Progenitor cell of endocrine pancreas (in vitro differentiated cells): ENCODE measurements at places on chromosomes 2 and 18. TPM values are rescaled to one million over a fixed set of nuclear protein-coding genes. Genes with fewer than 3 reads are reported as not detected.

DNA sequence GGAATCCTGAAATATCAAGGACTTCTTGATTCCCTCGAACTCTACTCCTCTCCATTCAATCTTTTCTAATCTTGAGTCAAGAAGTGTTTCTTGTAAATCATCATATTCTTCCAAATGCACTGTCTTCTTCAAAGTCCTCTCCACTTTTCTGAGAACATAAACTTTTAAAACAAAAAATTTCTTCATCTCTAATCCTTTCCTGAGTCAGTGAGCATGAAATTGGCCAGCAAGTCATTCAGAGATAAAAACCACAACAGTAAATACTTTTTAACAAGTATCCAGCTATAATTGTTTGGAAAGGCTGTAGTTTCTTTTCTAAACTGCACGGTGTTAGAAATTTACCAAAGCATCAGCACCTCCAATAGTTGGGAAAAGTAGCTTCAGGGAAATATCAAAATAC, 312.6 kb upstream of the GALNT5 start:
- no peaks in the 10 kb centered on the region for H3K36me3 ChIP-seq
- no peak for DNase-seq
- no peaks in the 10 kb centered on the region for H3K27me3 ChIP-seq
- no peak overlapping the region for H3K4me3 ChIP-seq

DNA sequence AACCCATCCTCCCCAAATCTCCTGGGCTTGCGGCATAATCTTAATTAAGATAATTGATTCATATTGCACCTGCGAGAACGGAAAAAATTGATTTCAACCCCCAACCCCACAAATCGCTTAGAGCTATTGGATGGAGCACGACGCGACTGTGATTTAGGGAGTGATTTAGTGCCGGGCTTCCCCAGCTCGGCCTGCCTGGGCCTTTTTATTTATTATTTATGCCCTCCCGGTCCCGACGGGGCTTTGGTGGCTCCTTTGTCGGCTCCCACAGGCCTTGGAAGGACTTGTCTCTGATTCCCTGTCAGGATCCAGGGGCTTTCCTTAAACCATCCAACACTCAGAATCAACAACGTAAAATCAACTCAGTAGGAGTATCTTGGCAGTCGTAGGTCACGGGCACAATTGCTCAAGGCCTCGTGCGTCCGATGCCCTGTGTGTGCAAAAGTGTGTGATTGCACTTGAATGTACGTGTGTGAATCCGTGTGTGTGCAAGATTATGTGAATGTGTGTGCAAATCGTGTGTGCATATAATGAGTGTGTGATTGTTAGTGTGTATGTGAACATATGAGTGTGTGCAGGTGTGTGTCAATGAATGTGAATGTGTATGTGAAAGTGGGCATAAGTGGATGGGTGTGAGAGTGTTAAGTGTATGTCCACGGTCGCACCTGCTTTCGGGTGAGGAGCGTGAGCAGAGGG, 4.3 kb upstream of the NEUROD1 start:
- H3K36me3 ChIP-seq = no peaks in the 10 kb centered on the region
- H3K4me3 ChIP-seq = peak overlapping the region; percentile 31
- DNase-seq = no peak
- peaks cover 3% of the 10 kb centered on the region for H3K4me1 ChIP-seq
- H3K27me3 ChIP-seq = peaks cover 97% of the 10 kb centered on the region

GRCh38 chr2:13638181-13638580, 921.4 kb downstream of the TRIB2 start:
- no peak for DNase-seq
- H3K27ac ChIP-seq = no peak overlapping the region
- no peaks in the 10 kb centered on the region for H3K4me1 ChIP-seq
- no peak overlapping the region for H3K4me3 ChIP-seq
- no peaks in the 10 kb centered on the region for H3K36me3 ChIP-seq
- H3K27me3 ChIP-seq = no peaks in the 10 kb centered on the region

- no peaks in the 10 kb centered on the region for H3K4me1 ChIP-seq
- no peak for DNase-seq
- no peaks in the 10 kb centered on the region for H3K27me3 ChIP-seq
- H3K27ac ChIP-seq = no peak overlapping the region
- H3K36me3 ChIP-seq = no peaks in the 10 kb centered on the region
These were observed 132.3 kb upstream of the RND3 start for GRCh38 chr2:150619607-150620330.

GRCh38 chr2:202052235-202052634, 18.6 kb downstream of the FZD7 start:
- H3K27ac ChIP-seq = no peak overlapping the region
- no peak for DNase-seq
- no peak overlapping the region for H3K4me3 ChIP-seq

PARD6G gene
- 21.5 and 25.8 TPM in 2 replicates for total RNA-seq

GRCh38 chr18:79429785-79430281, 34.1 kb downstream of the NFATC1 start:
- DNase-seq = no peak
- no peaks in the 10 kb centered on the region for H3K36me3 ChIP-seq
- H3K4me1 ChIP-seq = peaks cover 7% of the 10 kb centered on the region
- peaks cover 2% of the 10 kb centered on the region for H3K27me3 ChIP-seq
- no peak overlapping the region for H3K27ac ChIP-seq

DNAJC5G gene
- total RNA-seq = not detected in 2 replicates

GPC1 gene
- total RNA-seq = 88.5 and 91.4 TPM in 2 replicates

- no peaks in the 10 kb centered on the region for H3K36me3 ChIP-seq
- H3K27ac ChIP-seq = no peak overlapping the region
- no peak for DNase-seq
These were observed 9.6 kb downstream of the CALCRL start for GRCh38 chr2:187438455-187438854.

DNA sequence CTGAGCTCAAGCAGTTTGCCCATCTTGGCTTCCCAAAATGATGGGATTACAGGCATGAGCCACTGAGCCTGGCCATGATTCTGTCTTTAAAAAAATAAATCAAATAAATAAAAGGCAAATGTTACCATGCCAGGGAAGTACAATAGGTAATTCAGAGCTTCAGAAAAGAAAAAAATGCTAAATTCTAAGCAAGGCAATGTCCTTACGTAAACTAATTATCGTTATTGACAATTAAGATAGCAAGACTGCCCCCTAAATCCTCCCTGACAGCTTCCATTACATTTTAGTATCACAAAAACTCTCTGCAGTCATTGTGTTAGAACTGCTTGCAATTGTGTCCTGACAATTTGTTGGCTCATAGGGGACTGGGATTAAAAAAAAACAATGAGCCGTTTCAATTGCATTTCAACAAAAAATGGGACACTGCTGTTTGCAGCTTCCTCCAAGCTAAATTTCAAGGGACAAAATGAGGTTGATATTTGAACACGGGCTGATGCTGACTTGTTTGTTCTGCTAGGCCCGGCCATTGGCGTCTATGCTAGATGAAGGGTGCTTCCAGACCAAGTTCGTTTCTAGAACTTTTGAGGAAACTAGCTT, 88.9 kb downstream of the MOGAT1 start:
- no peaks in the 10 kb centered on the region for H3K4me1 ChIP-seq
- H3K36me3 ChIP-seq = no peaks in the 10 kb centered on the region
- H3K27me3 ChIP-seq = no peaks in the 10 kb centered on the region
- DNase-seq = no peak
- no peak overlapping the region for H3K4me3 ChIP-seq
- no peak overlapping the region for H3K27ac ChIP-seq

ST3GAL5 gene
- total RNA-seq = 27.3 and 32.5 TPM in 2 replicates

DNA sequence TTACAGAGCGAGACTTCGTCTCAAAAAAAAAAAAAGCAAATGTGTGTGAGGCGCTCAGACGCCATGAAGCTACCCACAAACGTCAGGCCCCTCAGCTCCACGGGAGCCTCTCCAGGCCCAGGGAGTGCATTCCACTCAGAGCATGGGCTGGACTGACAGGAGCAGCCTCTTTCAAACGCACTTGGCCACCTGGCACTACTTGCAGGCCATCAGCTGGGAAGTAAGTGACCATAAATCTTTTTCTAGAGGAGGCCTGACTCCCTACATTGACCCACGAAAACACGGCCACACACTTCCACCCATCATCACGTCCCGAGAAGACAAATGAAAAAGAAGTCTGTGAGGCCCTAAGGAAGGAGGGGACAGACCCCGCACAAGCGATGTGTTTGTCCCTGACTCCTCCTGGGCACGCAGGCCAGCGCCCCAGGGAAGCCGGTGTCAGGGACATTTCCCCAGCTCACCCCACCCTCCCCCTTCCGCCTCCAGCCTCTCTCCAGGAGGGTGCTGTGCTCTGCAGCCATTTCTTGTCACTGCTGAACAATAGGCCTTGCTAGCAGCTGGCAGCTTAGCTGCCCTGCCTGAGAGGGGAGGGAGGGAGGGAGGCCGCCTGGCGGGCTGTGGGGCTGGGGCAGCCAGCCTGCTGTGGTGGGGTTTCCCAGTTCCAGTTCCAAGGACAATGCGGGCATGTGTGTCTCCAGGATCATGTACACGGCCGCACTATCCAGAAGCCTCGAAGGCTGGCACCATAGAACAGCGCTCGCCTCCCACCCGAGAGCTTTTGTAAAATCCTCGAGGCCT, 26.6 kb downstream of the SERTAD2 start:
- H3K4me3 ChIP-seq = no peak overlapping the region
- no peak for DNase-seq
- H3K27ac ChIP-seq = no peak overlapping the region
- H3K36me3 ChIP-seq = no peaks in the 10 kb centered on the region
- peaks cover 2% of the 10 kb centered on the region for H3K4me1 ChIP-seq
- peaks cover 3% of the 10 kb centered on the region for H3K27me3 ChIP-seq

DNA sequence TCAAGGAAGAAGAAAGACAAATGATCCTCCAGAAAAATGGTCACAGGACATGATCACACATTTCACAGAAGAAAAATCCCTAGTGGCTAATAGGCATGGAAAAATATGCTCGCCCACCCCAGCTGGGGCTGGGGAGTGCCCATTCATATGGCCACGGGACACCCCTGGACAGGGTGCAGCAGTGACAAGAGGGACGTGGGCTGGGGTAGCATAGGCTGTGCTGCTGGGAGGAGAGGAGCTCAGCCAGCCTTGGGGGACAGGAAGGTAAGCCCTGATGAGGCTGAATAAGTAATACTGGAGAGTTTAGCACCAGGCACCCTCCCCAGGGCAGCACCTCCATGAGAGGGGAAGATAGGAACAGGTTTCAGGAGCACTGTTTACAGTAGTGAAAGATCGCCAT, 254.9 kb upstream of the HS6ST1 start:
- no peaks in the 10 kb centered on the region for H3K36me3 ChIP-seq
- no peak overlapping the region for H3K27ac ChIP-seq
- no peak overlapping the region for H3K4me3 ChIP-seq
- H3K27me3 ChIP-seq = peaks cover 27% of the 10 kb centered on the region

TSGA10 gene
- total RNA-seq = 12.3 and 13.8 TPM in 2 replicates

BCL2 gene
- 3.8 and 4.1 TPM in 2 replicates for total RNA-seq

GALR1 gene
- total RNA-seq = 2.9 and 4.0 TPM in 2 replicates

DNA sequence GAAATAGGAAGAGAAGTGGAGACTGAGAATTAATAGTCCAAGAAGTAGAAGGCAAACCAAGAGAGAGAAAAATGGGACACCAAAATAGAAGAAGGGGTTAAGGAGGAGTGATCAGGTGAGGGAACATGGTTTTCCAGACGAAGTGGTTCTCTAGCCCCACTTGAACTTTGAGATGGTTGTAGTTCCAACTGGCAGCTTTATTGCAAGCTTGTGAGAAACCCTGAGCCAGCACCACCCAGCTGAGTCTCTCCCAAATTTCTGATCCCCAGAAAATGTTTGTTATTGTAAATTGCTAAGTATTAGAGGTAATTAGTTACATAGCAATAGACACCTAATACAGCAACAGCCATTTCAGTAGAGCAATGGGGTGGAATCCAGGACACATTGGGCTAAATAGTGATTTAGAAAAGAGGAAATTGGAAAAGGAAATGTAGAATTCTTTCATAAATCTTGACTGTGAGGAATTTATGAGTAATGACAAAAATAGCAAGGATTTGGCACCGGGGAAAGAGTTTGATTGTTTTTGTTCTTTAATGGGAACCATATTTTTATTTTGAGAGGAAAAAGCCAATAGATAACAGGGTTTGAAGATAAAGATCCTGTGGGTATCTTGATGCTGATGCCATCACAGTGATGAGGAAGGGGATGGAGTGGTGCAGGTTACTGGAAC, 62.1 kb upstream of the XDH start:
- no peaks in the 10 kb centered on the region for H3K4me1 ChIP-seq
- H3K27ac ChIP-seq = no peak overlapping the region
- DNase-seq = no peak
- no peaks in the 10 kb centered on the region for H3K27me3 ChIP-seq
- H3K36me3 ChIP-seq = peaks cover 2% of the 10 kb centered on the region

GRCh38 chr2:76448956-76449355, 738.2 kb upstream of the GCFC2 start:
- no peaks in the 10 kb centered on the region for H3K27me3 ChIP-seq
- no peaks in the 10 kb centered on the region for H3K36me3 ChIP-seq
- no peak for DNase-seq
- H3K4me3 ChIP-seq = no peak overlapping the region

DNA sequence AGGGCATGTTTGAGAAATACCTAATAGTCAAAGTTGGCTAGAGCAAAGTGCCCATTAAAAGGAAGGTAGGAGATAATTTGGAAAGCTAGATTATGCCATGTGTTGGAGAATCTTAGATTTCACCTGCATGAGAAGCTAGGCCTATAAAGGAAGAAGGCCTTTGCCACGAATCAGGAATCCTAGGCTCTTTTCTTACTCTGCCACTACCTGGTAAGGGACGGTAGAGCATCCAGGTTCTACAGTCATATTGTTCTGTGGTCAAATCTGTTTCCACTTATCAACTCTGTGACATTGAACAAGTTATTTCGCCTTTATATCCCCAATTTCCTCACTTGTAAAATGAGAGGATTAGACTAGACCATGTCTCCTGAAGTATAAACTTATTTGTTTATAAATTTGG, 3.6 kb upstream of the KCNJ3 start:
- peaks cover 3% of the 10 kb centered on the region for H3K36me3 ChIP-seq
- H3K27me3 ChIP-seq = no peaks in the 10 kb centered on the region
- no peak overlapping the region for H3K27ac ChIP-seq
- H3K4me1 ChIP-seq = peaks cover 17% of the 10 kb centered on the region

ATL2 gene
- 56.0 and 62.7 TPM in 2 replicates for total RNA-seq

DNA sequence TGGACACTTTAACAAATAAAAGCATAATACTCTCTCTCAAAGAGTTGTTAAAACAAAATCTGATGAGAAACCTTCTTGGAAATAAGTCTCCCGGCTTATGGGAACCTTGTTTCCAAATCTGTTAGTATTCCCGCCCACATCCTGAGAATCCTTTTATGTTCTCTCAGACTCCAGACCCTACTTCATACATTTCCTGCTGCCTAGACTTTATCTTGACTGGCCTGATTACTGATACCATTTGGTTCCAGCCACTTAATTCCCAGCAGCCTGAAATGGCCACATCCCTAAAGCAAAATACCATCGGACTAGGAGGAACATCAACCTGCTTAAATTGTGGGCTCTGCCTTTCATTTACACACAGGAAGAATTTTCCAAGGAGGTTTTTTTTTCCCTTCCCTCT, 79.1 kb upstream of the CYP1B1 start:
- H3K4me1 ChIP-seq = no peaks in the 10 kb centered on the region
- H3K4me3 ChIP-seq = no peak overlapping the region
- H3K27me3 ChIP-seq = peaks cover 16% of the 10 kb centered on the region

- H3K36me3 ChIP-seq = peaks cover 8% of the 10 kb centered on the region
- DNase-seq = no peak
- H3K4me1 ChIP-seq = peaks cover 4% of the 10 kb centered on the region
- H3K27ac ChIP-seq = peak overlapping the region; percentile 95
- no peak overlapping the region for H3K4me3 ChIP-seq
These were observed 57.2 kb downstream of the HS6ST1 start for GRCh38 chr2:128261245-128262128.

CCDC74B gene
- total RNA-seq = 10.7 and 10.9 TPM in 2 replicates
